ENCODE measurements at places on chromosomes 5 and 9. TPM values are rescaled to one million over a fixed set of nuclear protein-coding genes. Genes with fewer than 3 reads are reported as not detected.

GRCh38 chr5:54844266-54844665 is 141.1 kb downstream of the ESM1 start:
- no peak overlapping the region for H3K4me3 ChIP-seq
- peak overlapping the region; percentile 79 for H3K27ac ChIP-seq
- DNase-seq = no peak
- no peaks in the 10 kb centered on the region for H3K36me3 ChIP-seq
- H3K4me1 ChIP-seq = peaks cover 18% of the 10 kb centered on the region

Gene TAS2R1
- not detected for total RNA-seq

DNA sequence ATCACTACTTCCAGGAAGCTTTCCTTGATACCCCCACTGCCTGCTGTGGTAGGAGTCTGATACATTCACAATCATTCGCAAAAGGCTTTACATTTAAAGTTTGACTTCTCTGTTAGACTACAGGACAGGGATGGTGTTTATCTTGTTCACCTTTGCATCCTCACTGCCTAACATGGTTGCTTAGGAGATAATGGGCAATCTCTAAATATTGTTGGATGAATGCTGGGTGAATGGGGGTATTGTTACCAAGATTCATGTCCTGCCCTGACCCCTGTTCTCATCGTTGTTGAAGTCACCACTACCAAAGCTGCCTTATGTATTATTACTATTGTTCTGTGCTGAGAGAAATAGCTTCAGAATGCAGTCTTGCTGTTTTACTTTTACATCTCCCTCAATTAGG is 7.7 kb upstream of the TMEFF1 start:
- H3K4me3 ChIP-seq = no peak overlapping the region
- DNase-seq = no peak
- H3K27me3 ChIP-seq = no peaks in the 10 kb centered on the region

DNA sequence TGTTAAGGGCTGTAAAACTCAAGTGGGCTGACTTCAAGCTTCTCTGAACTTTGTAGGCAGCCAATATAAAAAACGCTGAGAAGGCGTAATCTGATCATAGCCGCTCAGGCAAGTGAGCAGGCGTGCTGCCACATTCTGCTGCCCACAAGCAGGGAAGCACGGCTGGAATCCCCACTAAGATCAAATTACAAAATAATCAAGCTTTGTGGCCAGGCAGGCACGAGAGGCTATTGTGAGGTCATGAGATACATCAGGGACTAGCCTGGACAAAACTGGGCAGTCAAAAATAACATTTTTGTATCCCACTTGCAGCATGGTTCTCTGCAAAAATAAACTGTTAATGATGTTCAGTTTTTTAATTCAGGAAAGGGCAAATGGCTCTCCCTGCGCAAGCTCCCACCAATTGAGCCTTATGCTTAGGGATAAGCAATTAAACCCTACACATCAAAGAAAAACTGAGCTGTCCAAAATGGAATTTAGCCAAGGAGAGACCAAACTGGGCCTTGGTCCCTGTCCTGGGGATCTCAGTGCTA is 64.0 kb downstream of the POU5F2 start:
- peak overlapping the region; percentile 91 for H3K27ac ChIP-seq
- peak; percentile 89 for DNase-seq
- peaks cover 53% of the 10 kb centered on the region for H3K4me1 ChIP-seq
- no peak overlapping the region for H3K4me3 ChIP-seq

Gene EQTN
- not detected for total RNA-seq

GRCh38 chr5:134043793-134044792 is 39.3 kb upstream of the VDAC1 start:
- H3K4me1 ChIP-seq = no peaks in the 10 kb centered on the region
- no peaks in the 10 kb centered on the region for H3K27me3 ChIP-seq
- no peak overlapping the region for H3K27ac ChIP-seq

DNA sequence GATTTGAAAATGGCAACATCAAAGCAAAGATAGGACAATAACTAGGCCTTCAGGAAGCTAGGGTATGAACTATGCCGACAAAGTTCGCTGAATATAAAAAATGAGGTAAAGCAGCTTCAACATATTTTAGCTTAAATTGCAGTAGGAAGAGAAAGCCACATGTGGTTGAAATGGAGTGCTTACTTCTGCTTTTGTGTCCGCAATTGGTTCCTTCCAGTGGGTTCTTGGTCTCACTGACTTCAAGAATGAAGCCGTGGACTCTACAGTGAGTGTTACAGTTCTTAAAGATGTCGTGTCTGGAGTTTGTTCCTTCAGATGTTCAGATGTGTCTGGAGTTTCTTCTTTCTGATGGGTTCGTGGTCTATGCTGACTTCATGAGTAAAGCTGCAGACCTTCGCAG is 95.2 kb downstream of the APTX start:
- no peaks in the 10 kb centered on the region for H3K27me3 ChIP-seq
- H3K27ac ChIP-seq = no peak overlapping the region
- H3K4me1 ChIP-seq = no peaks in the 10 kb centered on the region
- no peaks in the 10 kb centered on the region for H3K36me3 ChIP-seq
- DNase-seq = no peak

Gene DMAC1
- total RNA-seq = 32.6 TPM

GRCh38 chr5:83556190-83556589 is 84.6 kb downstream of the VCAN start:
- peaks cover 95% of the 10 kb centered on the region for H3K36me3 ChIP-seq
- H3K4me3 ChIP-seq = no peak overlapping the region
- peak overlapping the region; percentile 47 for H3K27ac ChIP-seq
- H3K27me3 ChIP-seq = no peaks in the 10 kb centered on the region
- peaks cover 15% of the 10 kb centered on the region for H3K4me1 ChIP-seq

- DNase-seq = peak; percentile 53
- H3K4me1 ChIP-seq = no peaks in the 10 kb centered on the region
- H3K36me3 ChIP-seq = no peaks in the 10 kb centered on the region
- no peaks in the 10 kb centered on the region for H3K27me3 ChIP-seq
- H3K27ac ChIP-seq = no peak overlapping the region
- no peak overlapping the region for H3K4me3 ChIP-seq
Measured at GRCh38 chr5:156824800-156825199, 25.3 kb upstream of the PPP1R2B start.

Gene SLC36A2
- total RNA-seq = not detected

Gene ZNG1E
- total RNA-seq = 32.7 TPM

- peak overlapping the region; percentile 32 for H3K27ac ChIP-seq
- H3K4me1 ChIP-seq = peaks cover 12% of the 10 kb centered on the region
- H3K4me3 ChIP-seq = peak overlapping the region; percentile 33
Measured at GRCh38 chr9:136666372-136667213, 3.9 kb downstream of the EGFL7 start.

Gene IL3
- total RNA-seq = not detected

Gene MCTP1
- total RNA-seq = not detected

DNA sequence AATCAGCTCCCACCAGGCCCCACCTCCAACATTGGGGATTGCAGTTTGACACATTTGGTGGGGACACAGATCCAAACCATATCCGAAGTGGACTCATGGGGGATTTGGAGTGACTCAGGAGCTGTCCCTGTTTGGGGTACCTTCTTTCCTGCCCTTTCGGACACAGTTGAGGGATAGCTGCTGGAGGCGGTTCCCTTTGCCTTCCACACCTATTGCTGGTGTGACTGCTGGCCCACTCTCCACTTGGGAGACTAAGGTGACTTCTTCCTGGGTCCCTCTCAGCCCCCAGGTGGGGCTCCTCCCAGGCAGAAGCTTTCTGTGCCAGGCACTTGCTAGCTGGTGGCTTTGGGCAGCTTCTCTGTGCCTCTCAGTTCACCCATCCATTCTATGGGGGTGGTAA is 26.6 kb downstream of the LAMC3 start:
- H3K4me1 ChIP-seq = peaks cover 15% of the 10 kb centered on the region
- no peak overlapping the region for H3K4me3 ChIP-seq
- DNase-seq = no peak
- no peak overlapping the region for H3K27ac ChIP-seq

DNA sequence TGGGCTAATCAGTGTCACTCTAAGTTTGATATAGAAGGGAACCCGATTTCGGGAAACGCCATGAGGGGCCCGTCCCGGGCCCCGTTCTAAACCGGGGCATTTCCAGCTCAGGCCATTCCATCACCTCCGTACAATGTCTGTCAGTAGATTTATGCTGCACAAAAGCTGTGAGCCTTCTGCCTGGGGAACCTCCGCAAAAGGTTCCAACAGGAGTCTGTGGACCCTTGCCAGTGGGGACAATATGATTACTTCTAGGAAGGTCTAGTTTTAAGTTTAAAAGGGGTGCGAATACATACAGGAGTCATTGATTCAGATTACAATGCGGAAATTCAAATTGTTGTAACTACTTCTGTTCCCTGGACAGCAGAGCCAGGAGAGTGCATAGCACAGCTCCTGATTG is 57.6 kb downstream of the RAPGEF1 start:
- no peak for DNase-seq
- H3K4me3 ChIP-seq = no peak overlapping the region
- peaks cover 26% of the 10 kb centered on the region for H3K4me1 ChIP-seq
- H3K36me3 ChIP-seq = no peaks in the 10 kb centered on the region
- no peak overlapping the region for H3K27ac ChIP-seq

- H3K4me1 ChIP-seq = no peaks in the 10 kb centered on the region
- H3K27ac ChIP-seq = no peak overlapping the region
- H3K27me3 ChIP-seq = peaks cover 97% of the 10 kb centered on the region
- no peak for DNase-seq
- H3K4me3 ChIP-seq = no peak overlapping the region
- no peaks in the 10 kb centered on the region for H3K36me3 ChIP-seq
Measured at GRCh38 chr5:93206203-93206602, 374.8 kb downstream of the NR2F1-AS1 start.

- no peak overlapping the region for H3K4me3 ChIP-seq
- no peak for DNase-seq
- no peaks in the 10 kb centered on the region for H3K27me3 ChIP-seq
- peaks cover 30% of the 10 kb centered on the region for H3K4me1 ChIP-seq
Measured at GRCh38 chr5:150608991-150609390, 31.5 kb upstream of the SYNPO start.

GRCh38 chr9:122213589-122214413 is 15.0 kb downstream of the LHX6 start:
- DNase-seq = no peak
- H3K36me3 ChIP-seq = no peaks in the 10 kb centered on the region
- no peak overlapping the region for H3K27ac ChIP-seq

GRCh38 chr5:33300209-33300742 is 140.5 kb upstream of the TARS1 start:
- no peak overlapping the region for H3K4me3 ChIP-seq
- H3K4me1 ChIP-seq = peaks cover 3% of the 10 kb centered on the region
- no peaks in the 10 kb centered on the region for H3K36me3 ChIP-seq
- no peaks in the 10 kb centered on the region for H3K27me3 ChIP-seq
- no peak overlapping the region for H3K27ac ChIP-seq

Gene FAM81B
- total RNA-seq = not detected

Gene PCDHB5
- total RNA-seq = 27.5 TPM

Gene KCNN2
- 44.9 TPM for total RNA-seq

Gene TMEM171
- total RNA-seq = not detected

GRCh38 chr9:9033022-9033421 is 1233.4 kb upstream of the DMAC1 start:
- no peaks in the 10 kb centered on the region for H3K27me3 ChIP-seq
- no peak overlapping the region for H3K27ac ChIP-seq
- H3K4me3 ChIP-seq = no peak overlapping the region
- no peak for DNase-seq
- H3K36me3 ChIP-seq = no peaks in the 10 kb centered on the region

Gene OCLN
- total RNA-seq = 5.6 TPM

Gene ZNF883
- total RNA-seq = 3.9 TPM

- no peaks in the 10 kb centered on the region for H3K4me1 ChIP-seq
- DNase-seq = no peak
Measured at GRCh38 chr9:90909225-90909624, 107.6 kb downstream of the SYK start.

Gene MAMDC2
- total RNA-seq = 0.54 TPM

DNA sequence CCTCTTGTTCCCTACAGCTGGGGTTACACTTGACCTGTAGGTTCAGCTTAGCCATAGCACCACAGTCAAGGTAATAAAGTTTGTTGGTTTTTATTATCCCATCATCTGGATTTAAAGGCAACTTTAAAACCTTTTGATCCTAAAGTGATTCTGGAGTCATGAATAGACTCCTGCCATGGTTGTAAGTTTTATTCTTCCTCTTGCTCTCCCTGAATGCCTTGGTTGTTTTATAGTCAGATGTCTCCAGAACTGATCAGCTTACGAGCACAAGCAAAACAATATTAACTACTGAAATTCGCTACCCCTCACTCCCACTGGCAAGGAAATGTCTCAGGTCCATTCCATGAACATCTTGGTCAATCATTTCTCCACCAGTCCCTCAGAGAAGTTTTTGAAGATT is 1328.6 kb downstream of the PTPRD start:
- no peaks in the 10 kb centered on the region for H3K27me3 ChIP-seq
- no peak overlapping the region for H3K27ac ChIP-seq
- no peaks in the 10 kb centered on the region for H3K4me1 ChIP-seq
- no peak for DNase-seq
- H3K4me3 ChIP-seq = no peak overlapping the region

DNA sequence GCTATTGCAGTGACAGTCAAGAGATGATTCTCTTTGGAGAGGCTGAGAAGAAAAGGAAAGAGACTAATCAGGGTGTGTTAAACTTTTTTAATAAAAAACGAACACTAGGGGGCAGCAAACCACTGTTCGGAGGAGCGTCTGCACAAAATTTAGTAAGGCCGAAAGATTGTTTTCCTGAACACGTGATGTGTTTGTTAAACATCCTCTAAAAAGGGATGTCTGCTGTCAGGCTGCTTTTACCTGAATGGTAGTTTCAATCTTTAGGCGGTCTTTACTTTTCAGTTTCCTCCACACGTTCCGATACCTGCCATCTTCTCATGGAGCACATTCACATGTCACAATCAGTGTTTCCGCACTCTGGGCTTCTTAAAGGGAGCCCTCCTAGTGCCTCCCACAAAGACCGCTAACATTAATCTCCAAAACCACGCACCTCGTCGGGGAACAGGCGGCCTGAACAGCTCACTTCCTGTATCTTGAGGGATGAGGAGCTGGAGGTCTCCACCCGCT is 125.2 kb downstream of the GPBP1 start:
- H3K4me1 ChIP-seq = peaks cover 5% of the 10 kb centered on the region
- H3K27me3 ChIP-seq = no peaks in the 10 kb centered on the region
- peak; percentile 72 for DNase-seq

DNA sequence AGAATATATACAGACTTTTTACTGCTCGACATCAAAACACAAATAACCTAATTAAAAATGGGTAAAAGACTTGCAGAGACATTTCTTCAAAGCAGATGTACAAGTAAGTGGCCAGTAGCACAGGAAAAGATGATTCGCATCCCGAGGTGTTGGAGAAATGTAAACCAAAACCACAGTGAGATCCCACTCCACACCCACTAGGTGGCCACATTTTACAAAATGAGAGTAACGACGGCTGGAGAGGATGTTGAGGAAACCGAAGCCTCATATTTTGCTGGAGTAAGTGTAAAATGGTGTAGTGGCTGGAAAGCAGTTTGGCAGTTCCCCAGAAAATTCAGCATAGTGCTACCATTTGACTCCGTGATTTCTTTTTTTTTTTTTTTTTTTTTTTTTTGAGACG is 21.3 kb upstream of the GBGT1 start:
- H3K36me3 ChIP-seq = no peaks in the 10 kb centered on the region
- H3K27ac ChIP-seq = no peak overlapping the region
- peaks cover 44% of the 10 kb centered on the region for H3K27me3 ChIP-seq
- no peak overlapping the region for H3K4me3 ChIP-seq

Gene RAD50
- total RNA-seq = 10.4 TPM

- no peaks in the 10 kb centered on the region for H3K27me3 ChIP-seq
- H3K4me3 ChIP-seq = no peak overlapping the region
- H3K4me1 ChIP-seq = peaks cover 35% of the 10 kb centered on the region
- H3K27ac ChIP-seq = no peak overlapping the region
Measured at GRCh38 chr9:95494416-95495371, 22.1 kb downstream of the PTCH1 start.

- peaks cover 2% of the 10 kb centered on the region for H3K36me3 ChIP-seq
- H3K4me1 ChIP-seq = no peaks in the 10 kb centered on the region
- H3K4me3 ChIP-seq = no peak overlapping the region
- no peak overlapping the region for H3K27ac ChIP-seq
- H3K27me3 ChIP-seq = no peaks in the 10 kb centered on the region
- DNase-seq = peak; percentile 27
Measured at GRCh38 chr9:137828527-137829259, 48.9 kb upstream of the CACNA1B start.

Data from cardiac muscle cell (in vitro differentiated cells and primary cell).